ENCODE measurements at places on chromosomes 16 and 17. TPM values are rescaled to one million over a fixed set of nuclear protein-coding genes. Genes with fewer than 3 reads are reported as not detected.

GRCh38 chr16:77273-77806 lies 685 bp upstream of the MPG start:
- peak overlapping the region; percentile 98 for H3K27ac ChIP-seq
- H3K36me3 ChIP-seq: 0 out of 2 replicates have a peak, but pooled peaks cover 9% of the 10 kb centered on the region
- peak; percentile 87 for DNase-seq
- no peaks in the 10 kb centered on the region for H3K27me3 ChIP-seq
- peaks cover 29% of the 10 kb centered on the region for H3K4me1 ChIP-seq

GRCh38 chr16:76518781-76519180 lies 241.6 kb downstream of the CNTNAP4 start:
- no peaks in the 10 kb centered on the region for H3K27me3 ChIP-seq
- no peak overlapping the region for H3K27ac ChIP-seq
- H3K4me1 ChIP-seq: no peaks in the 10 kb centered on the region
- no peak for DNase-seq

- H3K36me3 ChIP-seq: no peaks in the 10 kb centered on the region
- peak; percentile 45 for DNase-seq
- H3K4me3 ChIP-seq: peak within 1 kb of the TSS; percentile 75
- peak within 1 kb of the TSS; percentile 89 for H3K27ac ChIP-seq
- H3K4me1 ChIP-seq: peaks cover 52% of the 10 kb centered on the region
Observed at GRCh38 chr17:50274142-50274896, at the start of gene TMEM92. TMEM92 (plus strand) TSS chr17:50274466; CDS start chr17:50274502, 36 bp downstream.

GRCh38 chr16:67989322-67990017 lies 9.2 kb upstream of the DPEP3 start:
- no peak overlapping the region for H3K27ac ChIP-seq
- no peak for DNase-seq
- H3K4me1 ChIP-seq: no peaks in the 10 kb centered on the region
- H3K36me3 ChIP-seq: no peaks in the 10 kb centered on the region

DNA sequence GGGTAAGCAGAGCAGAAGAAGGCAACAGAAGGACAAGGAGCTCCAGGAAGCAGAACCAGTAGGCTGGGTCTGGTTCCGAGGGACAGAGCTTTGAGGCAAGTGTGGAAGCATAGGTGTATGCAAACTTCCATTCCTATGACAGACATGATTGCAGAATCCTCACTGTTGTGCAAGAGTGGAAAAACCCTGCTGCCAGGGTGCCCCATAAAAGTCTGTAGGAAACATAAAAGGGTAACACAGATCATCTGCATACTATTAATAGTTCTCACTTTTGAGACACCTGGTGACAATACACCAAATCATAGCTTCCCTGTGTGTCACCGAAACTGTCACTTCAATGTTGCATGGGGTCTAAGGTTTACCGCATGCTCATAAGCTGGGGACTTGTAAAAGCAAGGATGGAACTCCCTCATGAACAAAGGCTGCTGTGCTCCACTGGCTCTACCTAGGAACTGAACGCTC lies 39.7 kb downstream of the ARHGAP17 start:
- no peaks in the 10 kb centered on the region for H3K27me3 ChIP-seq
- H3K27ac ChIP-seq: no peak overlapping the region
- H3K4me1 ChIP-seq: peaks cover 40% of the 10 kb centered on the region
- DNase-seq: peak; percentile 42
- no peak overlapping the region for H3K4me3 ChIP-seq

Gene CEP131
- 14.2 TPM for total RNA-seq

Gene WNT3
- 3.0 TPM for total RNA-seq

- H3K4me3 ChIP-seq: no peak overlapping the region
- H3K4me1 ChIP-seq: no peaks in the 10 kb centered on the region
- H3K27me3 ChIP-seq: no peaks in the 10 kb centered on the region
- DNase-seq: peak; percentile 52
Observed at GRCh38 chr16:12271006-12271405, 294.5 kb downstream of the SNX29 start.

DNA sequence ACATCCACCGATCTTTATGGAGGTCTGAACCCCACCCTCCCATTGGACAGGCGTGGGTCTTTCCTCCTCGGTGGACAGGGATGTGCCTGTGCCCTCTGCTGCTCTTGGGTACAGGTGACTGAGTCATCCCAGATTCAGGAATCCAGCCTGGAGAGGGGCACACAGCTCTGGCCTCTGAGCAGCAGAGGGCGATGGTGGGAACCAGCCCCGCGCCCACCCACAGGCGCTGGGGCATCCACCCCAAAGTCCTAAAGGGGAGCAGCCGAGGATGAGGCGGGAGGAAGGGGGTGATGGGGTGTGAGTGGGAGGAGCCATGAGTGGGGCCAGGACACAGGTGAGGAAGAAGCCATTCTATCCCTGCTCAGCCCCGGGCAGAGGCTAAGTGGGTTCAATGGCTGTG lies 35.0 kb downstream of the ENGASE start:
- no peak overlapping the region for H3K4me3 ChIP-seq
- no peaks in the 10 kb centered on the region for H3K4me1 ChIP-seq
- no peak for DNase-seq
- H3K27ac ChIP-seq: no peak overlapping the region
- H3K36me3 ChIP-seq: no peaks in the 10 kb centered on the region
- peaks cover 9% of the 10 kb centered on the region for H3K27me3 ChIP-seq

DNA sequence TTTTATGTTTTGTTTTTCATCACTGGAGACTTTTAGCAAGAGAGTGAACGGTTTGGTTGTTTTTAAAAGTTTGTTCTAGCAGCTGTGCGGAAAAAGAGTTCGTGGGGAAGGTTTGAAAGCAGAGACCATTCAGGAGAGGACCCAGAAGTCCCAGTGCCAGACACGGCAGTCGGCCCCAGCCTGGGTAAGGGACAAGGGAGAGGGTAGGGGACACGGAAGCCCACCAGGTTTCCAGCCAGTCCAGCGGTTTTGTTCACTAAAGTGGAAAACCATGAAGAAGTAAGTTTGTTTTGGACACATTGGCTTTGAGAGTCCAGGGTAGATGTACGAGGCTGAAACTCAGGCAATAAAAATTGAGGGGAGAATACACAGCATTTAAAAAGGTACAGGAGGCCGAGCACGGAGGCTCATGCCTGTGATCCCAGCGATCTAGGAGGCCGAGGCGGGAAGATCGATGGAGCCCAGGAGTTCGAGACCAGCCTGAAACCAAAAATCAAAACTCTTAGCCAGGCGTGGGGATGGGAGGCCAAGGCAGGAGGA lies 56.8 kb upstream of the RPH3AL start:
- H3K27me3 ChIP-seq: no peaks in the 10 kb centered on the region
- H3K4me1 ChIP-seq: 0 out of 2 replicates have a peak, but pooled peaks cover 7% of the 10 kb centered on the region
- peak overlapping the region; percentile 68 for H3K4me3 ChIP-seq
- peak overlapping the region; percentile 52 for H3K27ac ChIP-seq
- H3K36me3 ChIP-seq: no peaks in the 10 kb centered on the region

DNA sequence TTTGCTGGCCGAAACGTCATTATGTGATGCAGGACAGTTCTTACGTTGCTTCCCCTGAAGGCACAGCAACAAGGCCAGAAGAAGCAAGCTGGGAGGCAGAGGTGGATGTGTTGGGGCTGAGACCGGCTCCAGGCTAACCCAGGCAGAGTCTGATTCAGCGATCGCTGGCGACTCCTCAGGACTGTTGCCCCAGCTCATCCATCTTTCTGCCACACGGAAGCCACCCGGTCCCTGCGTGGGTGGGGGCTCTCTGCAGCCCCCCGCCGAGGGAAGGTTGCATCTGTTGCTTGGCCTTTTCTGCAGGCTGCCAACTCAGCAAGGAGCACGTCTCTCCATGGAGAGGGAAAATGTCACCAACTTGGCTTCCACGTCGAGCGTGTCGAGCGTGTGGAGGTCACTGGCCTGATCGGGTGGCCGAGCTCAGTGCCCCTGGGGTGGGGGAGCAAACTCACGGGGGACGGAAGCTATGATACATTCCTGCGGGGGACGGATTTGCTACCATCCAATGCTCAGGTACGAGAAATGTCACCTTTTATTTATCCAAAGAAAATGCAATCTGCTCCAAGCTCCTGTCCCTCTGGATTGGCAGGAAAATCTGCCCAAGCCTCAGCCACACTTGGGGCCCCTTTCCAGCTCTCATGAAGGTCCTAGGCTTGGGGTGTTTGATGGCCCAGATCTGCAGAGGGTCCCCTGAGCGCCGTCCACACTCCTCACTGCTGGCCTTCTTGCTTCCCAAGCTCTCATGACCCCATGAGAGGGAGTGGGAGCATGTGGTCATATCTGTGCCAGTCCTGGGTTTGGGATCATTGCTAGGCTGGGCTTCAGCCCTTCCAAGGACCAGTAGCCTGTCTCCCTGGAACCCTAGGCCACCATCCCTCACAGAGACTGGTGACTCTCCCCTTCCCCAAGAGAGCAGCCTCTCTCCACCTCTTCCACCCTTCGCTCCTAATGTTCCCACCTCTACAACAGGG lies 69.4 kb downstream of the RPH3AL start:
- no peaks in the 10 kb centered on the region for H3K4me1 ChIP-seq
- H3K27me3 ChIP-seq: no peaks in the 10 kb centered on the region
- DNase-seq: no peak

DNA sequence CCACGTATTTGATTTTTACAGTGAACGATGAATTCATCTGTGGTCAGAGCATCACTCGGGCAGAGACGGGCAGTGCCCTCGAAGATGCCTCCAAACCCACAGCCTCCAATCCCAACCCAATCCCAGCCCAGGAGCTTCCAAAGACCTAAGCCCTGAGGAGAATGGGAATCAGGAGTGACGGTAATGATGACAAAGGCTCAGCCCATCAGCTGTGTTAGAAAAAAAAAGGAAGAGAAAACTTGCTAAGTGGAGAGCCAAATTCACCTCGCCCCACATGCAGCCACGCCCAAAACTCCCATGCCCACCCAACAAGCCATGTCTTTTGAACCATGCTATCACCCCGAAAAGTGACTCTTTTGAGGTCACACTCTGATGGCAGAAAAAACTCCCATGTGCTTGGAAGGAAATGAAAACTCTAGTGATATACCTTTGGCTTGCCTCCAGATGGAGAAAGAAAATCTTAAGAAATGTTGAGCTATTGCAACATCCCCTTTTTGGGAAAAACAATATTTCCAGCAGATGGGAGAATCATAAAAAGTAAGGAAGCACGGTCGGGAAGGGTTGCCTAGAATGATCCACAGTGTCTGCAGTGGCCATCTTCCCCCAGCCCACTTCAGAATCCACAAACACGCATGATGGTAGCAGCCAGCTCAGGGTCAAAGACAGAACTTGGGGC lies 37.7 kb downstream of the XYLT1 start:
- H3K4me3 ChIP-seq: no peak overlapping the region
- 0 out of 2 replicates have a peak overlapping the region, but pooled peaks have one; percentile 14 for H3K27ac ChIP-seq
- peaks cover 19% of the 10 kb centered on the region for H3K4me1 ChIP-seq
- DNase-seq: peak; percentile 70
- no peaks in the 10 kb centered on the region for H3K27me3 ChIP-seq

Gene ATP6V0A1
- total RNA-seq: 16.3 TPM

- H3K27ac ChIP-seq: no peak overlapping the region
- H3K4me3 ChIP-seq: no peak overlapping the region
- peaks cover 10% of the 10 kb centered on the region for H3K4me1 ChIP-seq
- no peaks in the 10 kb centered on the region for H3K27me3 ChIP-seq
Observed at GRCh38 chr17:3692346-3692745, 3.6 kb downstream of the P2RX5 start.

GRCh38 chr17:67993153-67993997 lies 2.9 kb downstream of the C17orf58 start:
- DNase-seq: peak; percentile 93
- peaks cover 10% of the 10 kb centered on the region for H3K4me1 ChIP-seq
- peak overlapping the region; percentile 83 for H3K27ac ChIP-seq

GRCh38 chr17:57110152-57110542 lies 25.1 kb downstream of the AKAP1 start:
- no peaks in the 10 kb centered on the region for H3K27me3 ChIP-seq
- no peaks in the 10 kb centered on the region for H3K36me3 ChIP-seq
- H3K4me3 ChIP-seq: no peak overlapping the region
- H3K27ac ChIP-seq: no peak overlapping the region

DNA sequence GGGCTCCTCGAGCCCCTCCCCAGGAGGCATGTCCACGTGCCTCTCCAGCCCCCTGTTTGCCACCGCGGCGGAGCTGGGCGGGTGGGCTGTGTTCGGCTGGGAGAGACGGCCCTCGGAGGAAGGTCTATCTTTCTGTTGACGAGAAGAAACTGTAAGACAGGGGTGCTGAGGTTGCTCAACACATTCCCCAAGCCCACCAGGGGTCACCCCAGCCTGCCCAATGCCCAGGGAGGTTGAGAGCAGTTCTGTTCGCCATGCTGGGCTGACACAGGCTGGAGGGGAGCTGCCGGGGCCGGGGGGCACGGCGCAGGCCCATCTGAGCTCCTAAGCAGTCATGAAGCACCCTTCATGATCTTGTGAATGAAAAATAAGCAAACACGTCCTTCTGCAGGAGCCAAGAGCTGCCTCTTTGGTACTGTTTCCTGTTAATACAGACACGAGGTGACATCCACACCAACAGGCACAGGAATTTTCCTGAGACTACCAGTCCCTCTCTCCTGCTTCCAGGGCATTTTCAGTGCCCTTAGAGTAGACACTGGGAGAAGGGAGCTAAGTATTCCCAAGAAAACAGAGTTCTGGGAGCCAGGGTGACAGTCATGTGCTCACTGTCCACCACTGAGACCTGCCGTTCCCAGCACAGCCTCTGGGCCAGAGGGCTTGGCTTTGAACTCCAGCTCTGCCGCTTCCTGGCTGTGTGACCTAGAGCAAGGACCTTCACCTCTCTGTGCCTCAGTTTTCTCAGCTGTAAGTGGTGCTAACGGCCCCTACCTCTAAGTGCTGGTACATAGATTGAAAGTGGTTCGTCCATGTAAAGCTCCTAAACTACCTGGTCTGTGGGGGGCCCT lies 9.2 kb downstream of the UBALD2 start:
- H3K27me3 ChIP-seq: no peaks in the 10 kb centered on the region
- H3K36me3 ChIP-seq: no peaks in the 10 kb centered on the region
- no peak overlapping the region for H3K27ac ChIP-seq
- DNase-seq: no peak

Gene RPRML
- not detected for total RNA-seq

- peaks cover 74% of the 10 kb centered on the region for H3K27me3 ChIP-seq
- H3K4me1 ChIP-seq: 0 out of 2 replicates have a peak, but pooled peaks cover 4% of the 10 kb centered on the region
- no peak for DNase-seq
- H3K27ac ChIP-seq: no peak overlapping the region
- H3K36me3 ChIP-seq: no peaks in the 10 kb centered on the region
Observed at GRCh38 chr16:3174618-3175148, 13.3 kb upstream of the OR1F1 start.

- H3K27ac ChIP-seq: no peak overlapping the region
- peak; percentile 19 for DNase-seq
- H3K27me3 ChIP-seq: no peaks in the 10 kb centered on the region
- H3K36me3 ChIP-seq: no peaks in the 10 kb centered on the region
- H3K4me1 ChIP-seq: no peaks in the 10 kb centered on the region
Observed at GRCh38 chr16:84544031-84544773, 39.7 kb upstream of the MEAK7 start.

GRCh38 chr16:29720703-29721102 lies 25.1 kb downstream of the C16orf54 start:
- H3K36me3 ChIP-seq: no peaks in the 10 kb centered on the region
- DNase-seq: no peak
- no peak overlapping the region for H3K4me3 ChIP-seq

- DNase-seq: no peak
- no peak overlapping the region for H3K27ac ChIP-seq
- no peak overlapping the region for H3K4me3 ChIP-seq
- H3K4me1 ChIP-seq: peaks cover 30% of the 10 kb centered on the region
- H3K27me3 ChIP-seq: no peaks in the 10 kb centered on the region
Observed at GRCh38 chr17:29283961-29284360, 10.0 kb downstream of the NUFIP2 start.
